NCI-H1694 treated with DMSO at 0.1 percent for 48 hours (cell line): ENCODE measurements at places on chromosomes 11 and 22.

GRCh38 chr11:30424321-30424720, 101.4 kb downstream of the ARL14EP start:
- no peak for DNase-seq

DNA sequence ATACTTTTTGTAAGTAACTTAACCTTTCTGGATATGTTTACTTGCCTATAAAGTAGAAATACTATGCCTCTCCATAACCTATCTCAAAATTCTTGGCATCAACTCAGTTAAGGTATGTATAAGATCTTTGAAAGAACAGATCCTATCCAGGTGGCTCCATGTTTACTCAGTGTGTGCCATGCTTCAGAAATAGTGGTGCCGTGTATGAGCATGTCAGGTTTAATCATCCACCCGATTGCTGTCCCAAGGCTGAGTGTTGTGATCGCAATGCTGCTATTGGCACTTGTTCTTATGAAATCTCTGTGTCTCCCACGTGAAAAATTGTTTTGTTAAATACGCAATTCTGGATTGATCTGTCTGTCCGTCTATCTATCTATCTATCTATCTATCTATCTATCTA, 85.9 kb upstream of the SNX19 start:
- no peak for DNase-seq

DNA sequence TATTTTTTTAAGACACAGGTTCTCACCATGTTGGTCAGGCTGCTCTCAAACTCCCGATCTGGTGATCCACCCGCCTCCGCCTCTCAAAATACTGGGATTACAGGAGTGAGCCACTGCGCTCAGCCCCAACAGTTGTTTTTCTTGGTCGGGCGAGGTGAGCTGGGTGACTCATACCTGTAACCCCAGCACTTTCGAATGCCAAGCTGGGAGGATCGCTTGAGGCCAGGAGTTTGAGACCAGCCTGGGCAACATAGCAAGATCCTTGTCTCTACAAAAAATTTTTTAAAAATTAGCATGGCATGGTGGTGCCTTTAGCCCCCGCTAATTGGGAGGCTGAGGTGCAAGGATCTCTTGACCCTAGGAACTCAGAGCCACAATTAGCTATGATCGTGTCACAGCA, 7.0 kb upstream of the NF2 start:
- DNase-seq = no peak

- no peak for DNase-seq
Measured at GRCh38 chr11:58933661-58934060, 5.6 kb upstream of the GLYATL1 start.

DNA sequence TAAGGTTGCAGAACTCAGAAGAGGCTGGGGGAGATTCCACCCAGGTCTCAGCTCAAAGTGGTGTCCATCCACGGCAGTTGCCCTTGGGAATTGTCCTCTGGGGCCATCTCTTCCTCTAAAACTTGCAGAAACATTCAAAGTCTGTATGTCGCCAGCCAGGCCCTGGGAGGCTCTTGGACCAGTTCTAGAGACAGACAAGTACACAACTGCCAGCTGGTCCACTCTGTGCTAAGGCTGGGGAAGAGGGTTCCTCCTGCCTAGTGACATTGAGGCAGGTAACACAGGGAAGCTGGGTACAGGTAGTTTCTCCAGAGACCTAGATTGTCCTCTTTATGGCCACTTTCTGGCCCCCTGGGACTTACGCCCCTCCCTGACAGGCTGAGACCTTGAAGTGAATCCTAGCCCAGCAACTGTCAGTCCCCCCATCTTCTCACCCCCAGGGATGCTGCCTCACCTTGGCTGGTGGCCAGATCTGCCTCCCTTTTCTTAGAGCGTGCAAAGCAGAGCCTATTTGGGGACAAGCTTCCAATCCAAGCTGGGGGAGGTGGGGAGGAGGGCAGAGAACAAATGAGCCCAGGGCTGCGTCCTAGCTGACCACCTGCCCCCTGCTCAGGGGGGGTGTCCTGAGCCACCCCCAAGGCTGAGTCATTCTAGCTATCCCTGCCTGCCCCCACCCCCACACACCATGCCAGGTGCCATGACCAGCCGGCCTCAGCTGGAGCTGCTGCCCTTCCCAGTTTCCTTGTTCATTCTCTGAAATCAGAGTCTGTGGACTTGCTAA, 8.4 kb downstream of the FAM83F start:
- peak; percentile 14 for DNase-seq

DNA sequence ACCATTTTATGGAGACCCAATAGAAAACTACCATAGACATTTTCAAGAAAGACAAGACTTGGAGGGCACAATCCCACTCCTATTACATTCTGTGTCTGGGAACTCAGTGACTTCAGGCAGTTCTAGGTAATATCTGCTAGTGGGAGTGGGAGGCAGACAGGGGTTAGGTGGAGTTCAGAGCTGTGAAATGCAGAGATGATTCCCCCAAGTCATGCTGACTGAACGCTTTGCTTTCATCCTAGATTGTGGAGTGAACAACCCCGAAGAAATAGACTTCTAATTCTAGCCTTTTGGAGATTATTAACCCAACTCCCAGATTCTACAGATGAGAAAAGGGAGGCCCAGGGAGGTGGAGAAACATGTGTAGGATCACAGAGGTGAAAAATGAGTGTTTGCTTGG, 437.8 kb upstream of the CADM1 start:
- DNase-seq = no peak

- no peak for DNase-seq
Measured at GRCh38 chr11:75352588-75353206, 1.2 kb upstream of the ARRB1 start.

- no peak for DNase-seq
Measured at GRCh38 chr11:47109051-47109726, 67.5 kb downstream of the ARFGAP2 start.

DNA sequence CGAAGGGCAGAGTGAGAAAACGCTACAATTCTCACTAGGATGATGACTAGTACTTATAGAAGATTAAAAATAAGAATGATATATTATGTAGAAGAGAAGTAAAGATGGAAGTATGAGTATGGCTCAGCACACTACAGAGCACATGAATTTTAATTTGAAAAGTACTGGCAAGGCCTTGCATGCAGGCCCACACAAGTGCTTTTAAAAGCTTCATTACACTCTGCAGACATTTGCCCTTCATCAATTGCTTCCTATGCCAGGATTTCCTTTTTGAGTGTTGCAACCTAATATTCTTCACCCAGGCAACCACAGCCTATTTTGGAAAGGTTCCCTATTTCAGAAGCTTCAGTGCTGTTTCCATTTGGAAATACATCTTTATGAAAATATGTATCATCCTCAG, 81.1 kb downstream of the LARGE2 start:
- DNase-seq = peak; percentile 9
